Left lung (tissue), 14 donors: ENCODE measurements at places on chromosomes 16 and 17. TPM values are rescaled to one million over a fixed set of nuclear protein-coding genes. Genes with fewer than 3 reads are reported as not detected.

DNA sequence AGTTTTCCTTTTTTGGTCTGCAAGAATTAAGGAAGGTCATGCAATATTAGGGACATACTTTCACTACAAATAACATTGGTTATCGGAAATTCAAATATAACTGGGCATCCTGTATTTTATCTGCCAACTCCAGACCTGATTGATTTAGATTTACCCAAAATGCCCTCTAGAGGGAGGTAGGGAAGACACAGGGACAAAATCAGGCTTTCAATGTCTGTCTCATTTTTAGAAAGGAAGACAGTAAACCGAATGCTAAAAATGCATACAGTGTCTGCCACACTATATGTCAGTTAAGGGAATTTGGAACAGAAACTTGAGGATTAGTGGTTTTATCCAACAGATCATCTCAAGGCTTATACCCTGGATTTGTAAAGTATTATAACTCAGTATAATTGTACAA, 161.7 kb upstream of the SOX9 start:
- H3K4me3 ChIP-seq, result no peak overlapping the region
- no peaks in the 10 kb centered on the region for H3K27me3 ChIP-seq
- no peak overlapping the region for H3K27ac ChIP-seq

GRCh38 chr17:21373696-21374440, 2.3 kb upstream of the KCNJ12 start:
- peaks cover 20% of the 10 kb centered on the region for H3K27me3 ChIP-seq
- no peak overlapping the region for H3K4me3 ChIP-seq

- no peaks in the 10 kb centered on the region for H3K36me3 ChIP-seq
- H3K4me1 ChIP-seq, result no peaks in the 10 kb centered on the region
- no peaks in the 10 kb centered on the region for H3K27me3 ChIP-seq
- no peak overlapping the region for H3K4me3 ChIP-seq
Measured at GRCh38 chr17:37177254-37177870, 198.4 kb upstream of the C17orf78 start.

- H3K4me1 ChIP-seq, result no peaks in the 10 kb centered on the region
- no peak for DNase-seq
- peaks cover 43% of the 10 kb centered on the region for H3K27me3 ChIP-seq
- H3K36me3 ChIP-seq, result no peaks in the 10 kb centered on the region
Measured at GRCh38 chr17:48296453-48296852, 133.6 kb downstream of the SKAP1 start.

DNA sequence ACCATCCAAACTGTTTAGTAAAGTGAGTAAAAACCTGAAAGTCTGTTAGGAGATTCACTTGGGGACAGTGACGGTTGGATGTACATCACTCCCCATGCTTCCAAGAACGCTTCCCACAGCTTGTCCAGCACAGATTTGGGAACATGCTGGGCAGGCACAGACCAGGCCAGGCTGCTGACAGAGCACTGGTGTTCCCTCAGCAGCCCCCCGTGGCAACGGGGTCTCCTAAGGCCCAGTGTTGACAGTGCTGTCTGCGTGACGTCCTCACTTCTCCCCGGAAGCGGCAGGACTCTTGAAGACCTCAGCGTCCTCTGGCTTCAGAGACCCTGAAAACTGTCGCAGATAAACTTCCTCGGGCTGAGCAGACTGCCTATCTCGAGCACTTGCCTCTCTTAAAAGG, 8.9 kb upstream of the TRPV3 start:
- H3K27me3 ChIP-seq, result no peaks in the 10 kb centered on the region
- H3K27ac ChIP-seq, result no peak overlapping the region
- no peaks in the 10 kb centered on the region for H3K4me1 ChIP-seq

DNA sequence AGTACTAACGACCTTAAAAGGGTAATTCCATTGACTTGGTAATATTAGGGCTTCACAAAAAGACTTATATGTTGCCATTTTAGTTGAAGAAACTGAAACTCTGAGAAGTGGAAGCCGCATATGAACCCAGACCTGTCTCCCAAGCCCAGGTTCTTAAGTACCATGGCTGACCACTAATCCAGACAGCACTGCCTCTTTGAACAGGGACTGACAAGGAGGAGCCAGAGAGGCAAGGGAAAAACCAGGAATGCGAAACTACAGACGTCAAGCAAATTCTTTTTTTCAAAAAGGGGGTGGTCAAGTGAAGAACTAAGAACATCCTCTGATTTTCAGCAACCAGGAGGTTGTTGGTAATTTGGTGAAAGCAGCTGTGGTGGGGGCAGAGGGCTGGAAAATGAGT, 15.2 kb downstream of the CYB5D1 start:
- no peak overlapping the region for H3K27ac ChIP-seq
- no peak for DNase-seq
- H3K36me3 ChIP-seq, result peaks cover 3% of the 10 kb centered on the region

DNA sequence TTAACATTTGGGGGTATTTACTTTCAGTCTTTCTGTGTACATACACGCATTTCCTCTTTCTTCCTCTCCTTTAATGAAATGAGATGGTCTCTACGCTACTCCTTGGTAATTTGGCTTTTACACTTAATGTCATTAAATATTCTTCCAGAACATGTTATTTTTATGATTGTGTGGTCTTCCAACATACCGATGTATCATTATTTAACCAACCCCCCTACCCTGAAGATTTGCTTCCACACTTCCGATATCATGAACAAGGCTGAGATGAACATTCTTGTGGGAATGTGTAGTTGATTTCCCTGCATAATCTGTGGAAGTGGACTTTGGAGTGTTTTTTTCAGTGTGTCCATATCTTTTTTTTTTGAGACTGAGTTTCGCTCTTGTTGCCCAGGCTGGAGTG, 2.3 kb upstream of the PGS1 start:
- no peak overlapping the region for H3K4me3 ChIP-seq
- no peak for DNase-seq
- peaks cover 67% of the 10 kb centered on the region for H3K4me1 ChIP-seq

The PYY gene
- total RNA-seq, result not detected

The TGFB1I1 gene
- 70.3 TPM for total RNA-seq

The KRT36 gene
- not detected for total RNA-seq

The TMEM100 gene
- 63.1 TPM for total RNA-seq

The SLC9A5 gene
- total RNA-seq, result 3.2 TPM

The NPIPB13 gene
- total RNA-seq, result 27.0 TPM

The GINS2 gene
- 8.5 TPM for total RNA-seq
